ENCODE measurements at places on chromosomes 3 and 15.

- DNase-seq, result peak; percentile 72
Observed at GRCh38 chr15:68277131-68277602, 378 bp upstream of the FEM1B start.

DNA sequence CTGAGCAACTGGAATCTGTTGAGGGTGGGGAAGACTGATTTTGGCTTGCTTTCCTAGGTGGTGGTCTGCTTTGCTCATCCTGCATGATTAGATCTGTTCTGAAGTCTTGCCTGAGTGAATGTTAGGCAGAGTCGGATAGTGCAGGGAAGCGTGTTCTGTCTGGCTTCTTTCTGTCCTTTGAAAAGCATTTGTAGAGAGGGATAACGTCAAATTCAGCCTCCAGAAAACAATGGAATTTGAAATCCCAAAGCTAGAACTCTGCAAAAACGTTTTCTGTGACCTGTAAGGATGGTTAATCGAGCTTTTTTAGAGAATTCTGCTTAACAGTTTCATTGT lies 1.4 kb downstream of the GLCE start:
- no peak for DNase-seq

DNA sequence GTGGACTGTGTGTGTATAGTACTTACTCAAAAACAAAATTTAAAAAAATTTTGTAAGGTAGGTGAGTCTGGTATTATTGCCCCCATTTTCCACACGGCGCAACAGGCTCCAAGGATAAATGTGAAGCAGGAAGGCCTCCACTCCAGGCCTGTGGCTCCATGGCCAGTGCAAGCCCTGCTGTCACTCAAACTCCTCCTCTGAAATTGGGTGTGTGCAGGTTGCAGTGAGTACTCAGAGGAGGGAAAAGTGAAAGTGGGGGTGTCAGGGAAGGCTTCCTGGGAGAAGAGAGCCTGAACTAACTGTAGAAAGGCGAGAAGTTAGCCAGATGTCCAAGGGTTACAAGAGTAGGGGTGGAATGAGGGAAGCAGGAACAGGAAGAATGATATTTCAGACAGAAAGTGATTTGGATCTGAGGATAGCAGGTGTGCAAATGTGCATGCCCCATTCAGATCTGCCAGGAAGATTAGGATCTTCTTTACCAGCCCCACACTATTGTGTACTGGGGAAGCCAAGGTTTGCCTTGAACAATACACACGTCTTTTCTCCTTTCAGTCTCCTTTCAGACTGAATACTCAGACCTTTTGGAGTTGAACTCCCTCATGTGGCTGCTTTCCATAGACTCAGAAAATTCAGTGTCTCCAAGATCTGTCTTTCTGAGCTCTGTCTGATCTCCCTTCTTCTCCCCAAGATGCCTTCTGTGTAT lies 48.7 kb upstream of the RYK start:
- DNase-seq, result no peak

- DNase-seq, result no peak
Observed at GRCh38 chr15:90873488-90873997, 5.2 kb downstream of the FURIN start.

GRCh38 chr3:189419683-189420082 lies 211.5 kb upstream of the TP63 start:
- DNase-seq, result no peak

GRCh38 chr15:98905963-98906711 lies 101.5 kb downstream of the PGPEP1L start:
- DNase-seq, result no peak

DNA sequence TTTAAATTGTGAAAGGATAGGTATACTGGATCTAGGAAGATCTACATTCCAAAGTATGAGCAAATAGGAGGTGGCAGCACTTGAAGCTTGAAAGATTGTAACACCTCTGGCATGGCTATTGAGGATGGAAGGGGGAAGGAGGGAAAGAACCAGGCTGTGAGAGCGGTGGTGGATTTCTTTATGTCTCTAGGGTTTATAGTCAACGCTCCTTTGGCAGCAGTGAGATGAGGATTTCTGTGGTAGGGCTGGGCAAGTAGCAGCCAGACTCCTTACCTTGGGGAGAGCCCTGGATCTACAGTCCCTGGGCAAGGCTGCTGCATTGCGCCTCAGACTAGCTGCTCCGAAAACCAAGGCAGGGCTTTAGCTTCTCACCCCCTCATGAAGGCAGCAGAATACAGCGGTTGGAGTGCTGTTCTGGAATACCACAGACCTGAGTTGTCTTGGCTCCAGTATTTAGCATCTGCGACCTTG lies 53.2 kb downstream of the MEF2A start:
- no peak for DNase-seq

GRCh38 chr3:61008998-61009380 lies 242.3 kb downstream of the FHIT start:
- DNase-seq, result peak; percentile 9

All from anterior cingulate cortex (tissue), 58 donors.